ENCODE measurements at places on chromosomes 11 and 22.

- peak; percentile 24 for DNase-seq
These were observed 66.5 kb downstream of the CCDC34 start for GRCh38 chr11:27296497-27296896.

DNA sequence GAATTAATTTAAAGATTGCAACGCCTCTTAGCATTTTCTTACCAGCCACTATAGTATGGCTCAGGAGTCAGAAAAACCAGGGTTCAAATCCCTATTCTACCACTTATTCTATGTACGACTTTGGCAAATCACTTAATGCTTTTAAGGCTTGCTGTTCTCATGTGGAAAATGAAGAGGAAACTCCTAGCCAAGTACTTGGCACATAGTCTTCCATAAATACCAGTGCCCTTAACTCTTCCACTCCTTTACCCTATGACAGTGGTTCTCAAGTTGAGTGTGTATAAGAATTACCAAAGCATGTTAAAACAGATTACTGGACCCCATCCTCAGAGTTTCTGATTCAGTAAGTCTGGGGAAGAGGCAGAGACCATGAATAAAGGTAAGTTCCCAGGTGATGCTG, 107.6 kb downstream of the RBFOX2 start:
- DNase-seq = no peak

DNA sequence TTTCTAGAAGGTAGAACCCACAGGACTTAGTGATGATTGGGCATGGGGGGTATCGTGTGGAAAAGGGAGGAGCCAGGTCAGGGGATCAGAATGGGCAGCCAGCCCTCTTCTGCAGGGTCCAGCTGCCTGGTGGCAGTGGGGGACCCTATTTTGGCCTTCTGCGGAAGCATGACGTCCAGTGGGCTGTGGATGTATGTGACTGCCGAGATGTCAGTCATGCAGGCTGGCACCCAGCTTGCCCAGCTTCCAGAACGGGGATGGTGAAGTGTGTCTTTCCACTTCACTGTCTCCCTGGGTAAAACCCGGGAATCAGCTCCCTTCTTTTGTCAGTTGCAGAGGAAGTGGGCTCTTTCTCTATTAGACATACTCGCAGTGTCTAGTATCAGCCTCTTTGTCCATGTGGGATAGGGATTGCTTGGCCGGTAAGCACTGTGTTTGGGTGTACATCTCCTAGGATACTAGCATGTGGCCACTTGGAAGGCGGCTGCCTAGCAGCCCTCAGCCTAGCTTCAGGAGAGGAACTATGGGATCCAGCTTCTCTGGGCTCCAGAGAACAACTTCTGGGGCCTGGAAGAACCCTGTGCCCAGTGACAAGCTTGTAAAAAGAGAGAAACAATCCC, 51.4 kb downstream of the GRIK4 start:
- DNase-seq = no peak

DNA sequence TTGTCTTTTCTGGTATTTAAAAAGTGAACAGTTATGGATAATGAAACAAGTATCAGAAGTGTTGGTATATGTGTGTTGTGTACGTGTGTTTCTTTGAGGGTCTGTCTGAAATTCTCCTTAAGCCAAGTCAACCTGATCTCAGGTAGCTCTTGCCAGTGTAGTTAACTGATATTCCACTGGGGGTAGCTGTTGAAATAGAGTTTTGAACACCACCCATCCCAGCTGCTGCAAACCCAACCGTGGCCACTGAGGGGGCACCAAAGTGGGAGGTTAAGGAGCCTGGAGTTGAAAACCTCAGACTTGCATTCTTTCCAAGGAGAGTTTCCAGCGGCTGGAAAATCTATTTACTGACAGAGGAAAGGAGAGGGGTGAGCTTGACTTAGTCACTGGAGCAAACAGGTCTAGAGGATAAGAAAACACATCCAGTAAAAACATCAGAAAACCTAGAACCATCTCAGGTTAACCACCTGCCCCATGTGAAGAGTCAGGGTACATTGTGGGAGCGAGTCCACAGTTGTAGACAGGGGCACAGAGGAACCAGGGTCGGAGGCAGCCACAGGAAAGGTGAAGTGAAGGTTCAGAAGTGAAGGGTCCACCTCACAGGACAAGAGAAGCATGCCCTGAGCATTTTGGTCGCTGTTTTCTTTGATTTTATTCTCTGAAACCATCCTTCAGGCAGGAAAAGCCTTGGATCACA, 8.8 kb upstream of the CUL5 start:
- DNase-seq = peak; percentile 79

DNA sequence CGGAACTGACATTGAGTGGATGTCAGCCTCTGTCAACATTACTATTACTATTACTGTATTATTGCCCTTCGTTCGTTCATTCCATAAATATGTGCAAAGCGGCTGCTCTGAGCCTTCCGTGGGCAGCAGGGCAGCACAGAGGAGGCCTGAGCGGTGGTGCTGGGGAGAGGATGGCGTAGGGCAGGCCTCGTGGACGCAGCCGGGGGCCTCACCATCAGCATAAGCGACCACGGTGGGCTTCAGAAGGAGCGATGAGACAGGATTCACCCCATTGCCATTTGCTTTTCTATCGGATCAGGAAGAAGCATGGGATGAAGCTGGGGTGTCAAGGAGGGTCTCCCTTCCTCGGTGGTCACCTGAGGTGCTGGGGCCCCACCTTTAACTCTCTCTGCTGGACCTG, 22.7 kb downstream of the ANO1 start:
- DNase-seq = no peak

GRCh38 chr11:75826461-75827230, 11.6 kb downstream of the UVRAG start:
- DNase-seq = peak; percentile 12

GRCh38 chr11:58394195-58394594, 12.5 kb downstream of the OR5B3 start:
- peak; percentile 36 for DNase-seq

DNA sequence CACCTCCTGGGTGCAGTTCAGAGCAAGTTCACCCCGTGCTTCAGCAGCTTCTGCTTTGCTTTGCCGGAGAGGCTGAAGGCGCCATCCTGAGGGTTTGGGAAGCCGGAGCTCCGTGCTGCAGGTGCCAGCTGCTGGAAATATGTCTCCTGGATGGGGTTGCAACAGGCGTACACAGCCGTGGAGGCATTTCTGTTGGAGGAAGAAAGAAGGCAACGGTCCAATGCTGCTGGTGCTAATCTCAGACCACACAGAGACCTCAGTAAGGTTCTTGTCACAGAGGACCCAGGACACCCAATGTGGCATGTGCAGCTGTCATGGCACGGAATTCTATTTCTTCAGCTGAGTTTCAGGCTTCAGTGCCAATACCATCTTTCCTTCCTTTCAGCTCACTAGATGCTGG, 24.2 kb downstream of the ASPHD2 start:
- DNase-seq = no peak

DNA sequence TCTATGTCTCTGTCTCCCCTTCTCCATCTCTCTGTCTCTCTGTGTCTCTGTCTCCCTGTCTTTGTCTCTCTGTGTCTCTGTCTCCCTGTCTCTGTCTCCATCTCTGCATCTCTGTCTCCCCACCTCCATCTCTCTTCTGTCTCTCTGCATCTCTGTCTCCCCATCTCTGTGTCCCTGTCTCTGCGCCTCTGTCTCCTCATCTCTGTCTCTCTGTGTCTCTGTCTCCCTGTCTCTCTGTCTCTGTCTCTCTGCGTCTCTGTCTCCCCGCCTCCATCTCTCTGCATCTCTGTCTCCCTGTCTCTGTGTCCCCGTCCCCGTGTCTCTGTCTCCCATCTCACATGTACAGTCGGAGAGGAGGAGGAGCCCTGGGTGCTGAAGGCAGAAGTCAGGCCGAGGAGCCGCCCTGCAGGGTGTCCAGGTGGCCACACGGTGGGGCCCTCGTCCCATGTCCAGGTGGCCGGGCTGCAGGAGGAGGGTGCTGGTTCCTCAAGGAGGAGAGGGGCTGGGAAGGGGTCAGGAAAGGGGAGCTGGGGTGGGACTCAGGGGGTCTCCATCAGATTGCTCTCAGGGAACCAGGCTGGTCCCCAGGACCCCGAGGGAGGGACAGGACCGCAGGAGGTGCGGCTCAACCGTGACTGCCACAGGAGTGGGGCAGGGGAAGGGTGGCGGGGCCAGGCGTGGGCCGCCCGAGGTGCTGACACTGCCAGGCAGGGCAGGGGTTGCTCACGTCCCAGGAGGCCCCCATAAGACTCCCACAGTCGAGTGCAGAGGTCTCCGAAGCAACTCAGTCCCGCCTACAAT, 25.6 kb upstream of the TH start:
- no peak for DNase-seq

- no peak for DNase-seq
These were observed 41.5 kb upstream of the PPARA start for GRCh38 chr22:46108564-46109473.

- DNase-seq = no peak
These were observed 28.6 kb upstream of the ATXN10 start for GRCh38 chr22:45642986-45643385.

GRCh38 chr11:68412593-68413475, 47.7 kb upstream of the PPP6R3 start:
- DNase-seq = no peak

DNA sequence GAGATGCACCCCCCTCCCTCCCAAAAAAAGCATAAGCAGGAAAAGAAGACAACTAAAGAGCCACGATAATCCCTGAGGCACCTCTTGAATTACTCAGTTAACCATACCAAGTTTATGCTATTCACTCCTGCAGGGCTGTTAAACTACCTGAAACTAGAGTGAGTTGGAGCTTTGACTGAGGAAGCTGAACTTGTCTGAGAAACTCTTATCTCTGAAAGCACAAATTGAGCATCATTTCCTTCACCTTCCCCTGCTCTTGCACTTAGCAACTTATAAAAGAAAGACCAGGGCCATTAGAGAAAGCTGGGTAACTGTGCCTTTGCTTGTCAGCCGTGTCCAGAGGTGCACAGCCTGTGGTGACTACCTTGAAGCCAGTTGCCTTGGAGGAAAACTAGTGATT, 745.6 kb downstream of the NELL1 start:
- DNase-seq = no peak
